ENCODE measurements at places on chromosomes 4 and X. TPM values are rescaled to one million over a fixed set of nuclear protein-coding genes. Genes with fewer than 3 reads are reported as not detected.

The SMIM10 gene
- total RNA-seq: not detected

The DOCK11 gene
- 0.23 TPM for total RNA-seq

The USP51 gene
- not detected for total RNA-seq

The APLN gene
- total RNA-seq: 0.28 TPM

The TMEM150C gene
- not detected for total RNA-seq

The SPOCK3 gene
- not detected for total RNA-seq

The PLAC1 gene
- not detected for total RNA-seq

The MAPK10 gene
- total RNA-seq: 0.51 TPM

The BEX2 gene
- not detected for total RNA-seq

DNA sequence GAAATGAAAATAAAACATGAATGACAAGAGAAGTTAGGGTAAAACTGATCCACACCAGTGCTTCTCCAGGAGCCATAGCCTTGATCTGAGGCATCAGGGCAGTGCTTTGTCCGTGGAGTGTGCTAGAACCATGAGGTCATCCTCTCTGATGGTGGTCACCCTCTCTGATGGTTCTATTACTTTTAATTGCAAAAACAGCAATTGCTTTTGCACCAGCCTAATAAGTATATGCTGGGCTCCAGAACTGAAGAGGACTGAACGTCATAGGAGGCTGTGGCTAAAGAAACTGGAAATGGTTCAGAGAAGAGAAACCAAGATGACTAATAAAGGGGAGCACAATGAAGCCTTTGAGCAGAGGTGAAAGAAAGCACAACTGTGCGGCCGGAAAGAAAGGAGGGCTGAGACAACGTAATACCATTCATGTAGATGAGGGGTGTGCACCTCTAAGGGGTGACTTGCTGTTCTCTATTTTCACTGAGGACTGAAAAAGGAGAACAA is 17.0 kb upstream of the TMEM154 start:
- DNase-seq: no peak

GRCh38 chr4:67091673-67092072 is 453.6 kb downstream of the CENPC start:
- DNase-seq: no peak

- peak; percentile 52 for DNase-seq
Observed at GRCh38 chrX:153875391-153876111, 10.4 kb downstream of the L1CAM start.

DNA sequence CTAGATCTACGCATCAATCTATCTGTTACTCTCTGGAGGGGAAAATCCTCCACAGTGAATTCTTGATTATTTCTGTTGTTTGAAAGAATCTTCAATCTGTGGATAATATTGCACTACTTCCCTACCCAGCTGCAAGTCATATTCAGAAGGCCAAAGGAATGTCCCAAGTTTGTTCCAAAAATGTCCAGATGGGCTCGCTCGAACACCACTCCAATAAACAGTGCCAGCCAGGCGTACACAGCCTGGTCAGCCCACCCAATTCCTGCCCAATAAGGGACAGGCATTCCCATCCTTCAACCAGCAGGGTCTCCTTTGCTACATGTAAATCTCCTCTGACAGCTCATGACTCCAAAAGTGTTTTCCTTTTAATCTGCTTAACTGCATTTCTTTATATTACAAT is 80.7 kb upstream of the GPM6B start:
- no peak for DNase-seq

DNA sequence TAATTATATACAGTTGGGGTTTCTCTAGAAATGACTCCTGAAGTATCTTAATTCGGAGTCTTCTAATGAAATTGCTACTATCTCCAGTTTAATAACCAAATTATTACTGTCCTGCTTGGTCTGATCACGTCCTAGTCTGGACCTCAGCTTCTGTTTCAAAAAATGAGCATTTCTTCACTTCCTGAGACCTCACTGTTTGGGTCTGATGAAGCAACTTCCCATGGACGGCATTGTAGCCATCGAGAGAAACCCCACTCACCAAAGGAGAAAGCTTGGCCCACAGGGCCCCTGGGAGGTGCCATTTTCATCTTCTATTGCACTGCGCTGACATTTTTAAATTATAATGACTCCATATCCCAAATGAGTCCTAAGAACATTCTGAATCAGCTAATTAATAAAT is 178.0 kb downstream of the MGST2 start:
- no peak for DNase-seq

DNA sequence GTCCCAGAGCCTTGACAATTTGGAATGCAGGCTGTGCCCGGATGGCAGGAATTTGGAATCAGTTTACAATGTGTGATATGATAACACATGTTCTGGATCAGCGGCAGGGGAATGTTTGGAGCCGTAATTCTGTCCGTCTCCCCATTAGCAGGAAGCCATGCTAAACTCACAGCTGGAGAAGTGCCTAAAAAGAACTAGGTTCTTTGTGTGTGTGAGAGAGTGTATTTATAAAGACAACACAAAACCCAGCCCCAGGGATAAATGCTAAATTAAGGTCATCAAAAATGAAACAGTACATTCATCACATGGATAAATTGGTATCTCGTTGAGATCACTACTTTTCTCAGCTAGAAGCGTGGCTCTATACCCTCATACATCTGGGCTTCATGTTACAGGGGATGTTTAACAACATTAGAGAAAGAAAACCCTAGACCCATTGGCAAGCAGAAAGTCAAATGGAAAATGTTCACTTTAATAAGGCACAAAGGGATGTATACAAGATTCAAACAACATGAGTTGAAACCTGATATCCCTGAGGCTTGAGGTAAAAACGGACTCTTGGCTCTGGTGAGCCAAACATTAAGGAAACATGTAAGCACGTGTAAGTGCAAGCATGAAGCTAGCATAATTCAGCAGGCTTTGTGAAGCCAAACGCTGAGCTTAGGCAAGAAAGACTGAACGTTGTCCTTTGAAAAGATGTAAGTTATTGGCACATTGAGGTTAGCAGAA is 18.0 kb upstream of the TMEM131L start:
- no peak for DNase-seq

DNA sequence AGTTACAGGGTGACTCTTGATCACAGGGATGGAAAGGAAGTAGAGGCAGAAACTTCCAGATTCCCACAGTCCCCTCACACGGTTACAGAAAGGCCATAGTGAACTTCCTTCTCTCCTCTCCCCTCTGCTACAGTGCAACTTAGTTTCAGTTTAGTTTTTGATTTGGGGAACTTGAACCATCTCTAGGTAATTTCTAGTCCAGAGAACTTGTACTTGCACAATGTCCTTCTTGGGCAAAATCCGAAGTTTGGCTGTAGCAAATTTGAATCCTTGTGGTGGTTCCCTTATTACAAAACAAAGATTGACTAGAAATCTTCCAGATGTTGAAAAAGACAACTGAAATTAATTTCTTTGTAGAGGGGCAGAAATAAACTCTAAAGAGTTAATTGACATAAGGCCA is 1.2 kb upstream of the BLTP1 start:
- no peak for DNase-seq

- no peak for DNase-seq
Observed at GRCh38 chr4:86279293-86279960, 80.4 kb downstream of the MAPK10 start.

GRCh38 chr4:14906805-14907204 is 95.5 kb upstream of the CPEB2 start:
- DNase-seq: no peak

DNA sequence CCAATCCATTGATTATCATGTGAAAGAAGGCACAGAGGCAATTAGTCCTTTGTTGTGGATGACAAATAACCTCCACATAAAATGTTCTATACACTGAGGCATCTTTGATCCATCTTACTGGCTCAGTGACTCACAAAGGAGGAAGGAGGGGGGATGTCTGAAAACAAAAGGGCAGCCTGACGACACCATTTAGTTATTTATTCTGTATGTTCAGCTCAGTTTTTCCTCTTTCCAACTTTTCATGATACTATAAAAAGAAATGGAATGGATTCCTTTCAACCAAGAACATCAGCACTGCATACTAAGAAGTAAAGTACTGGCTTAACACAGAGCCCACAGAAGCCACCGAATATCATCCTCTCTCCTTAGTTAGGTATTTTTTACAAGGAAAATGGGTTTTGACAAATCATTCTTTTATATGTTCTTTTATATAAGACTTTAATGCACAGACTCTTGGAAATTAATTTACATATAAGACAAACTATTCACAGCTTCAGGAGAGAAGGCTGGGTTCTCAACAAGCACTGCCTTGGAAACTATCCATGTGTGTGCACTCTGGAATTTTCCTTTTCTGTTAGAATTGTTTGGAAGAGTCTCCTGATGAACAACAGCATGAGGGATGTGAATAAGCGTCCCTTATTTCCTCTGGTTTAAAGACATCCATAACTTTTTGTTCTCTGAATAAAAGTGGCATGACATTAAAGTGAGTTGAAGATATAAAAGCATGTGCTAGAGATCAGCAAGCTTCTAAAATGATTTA is 135.6 kb downstream of the TSPAN5 start:
- no peak for DNase-seq

GRCh38 chr4:37873386-37873785 is 17.5 kb upstream of the TBC1D1 start:
- DNase-seq: peak; percentile 34

DNA sequence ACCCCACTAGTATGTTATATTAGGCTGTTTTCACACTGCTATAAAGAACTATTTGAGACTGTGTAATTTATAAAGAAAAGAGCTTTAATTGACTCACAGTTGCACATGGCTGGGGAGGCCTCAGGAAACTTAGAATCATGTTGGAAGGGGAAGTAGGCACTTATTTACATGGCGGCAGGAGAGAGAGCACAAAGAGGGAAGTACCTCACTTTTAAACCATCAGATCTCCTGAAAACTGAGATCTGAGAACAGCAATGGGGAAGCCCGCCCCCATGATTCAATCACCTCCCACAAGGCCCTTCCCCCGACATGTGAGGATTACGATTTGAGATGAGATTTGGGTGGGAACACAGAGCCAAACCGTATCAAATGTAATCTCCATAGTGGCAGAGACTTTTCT is 45.4 kb upstream of the XK start:
- DNase-seq: no peak

- no peak for DNase-seq
Observed at GRCh38 chr4:4424499-4425115, 37.7 kb downstream of the NSG1 start.

Measured in HT-29 (cell line).